ENCODE measurements at places on chromosomes 11 and 22.

GRCh38 chr22:40156001-40156516 is 21.7 kb upstream of the TNRC6B start:
- DNase-seq = no peak

DNA sequence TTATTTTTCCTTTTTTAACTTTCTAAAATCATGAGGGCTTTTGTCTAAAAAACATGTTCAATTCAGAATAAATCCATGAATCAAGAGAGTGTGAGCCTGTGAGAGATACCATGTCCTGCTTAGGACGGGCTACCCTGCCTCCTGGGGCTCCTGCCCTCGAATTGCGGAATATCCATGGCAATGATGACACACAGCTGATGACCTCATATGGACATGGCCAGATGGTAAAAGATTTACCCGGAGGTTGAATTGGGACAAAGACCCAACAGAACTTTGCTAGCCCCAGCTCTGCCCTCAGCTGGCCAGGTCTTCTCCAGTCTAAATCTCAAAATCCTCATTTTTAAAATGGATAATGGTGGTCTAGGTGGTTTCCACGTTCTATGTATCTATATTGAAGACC is 538.1 kb upstream of the API5 start:
- DNase-seq = no peak

- DNase-seq = no peak
These were observed 76.0 kb downstream of the UBASH3B start for GRCh38 chr11:122731500-122731913.

DNA sequence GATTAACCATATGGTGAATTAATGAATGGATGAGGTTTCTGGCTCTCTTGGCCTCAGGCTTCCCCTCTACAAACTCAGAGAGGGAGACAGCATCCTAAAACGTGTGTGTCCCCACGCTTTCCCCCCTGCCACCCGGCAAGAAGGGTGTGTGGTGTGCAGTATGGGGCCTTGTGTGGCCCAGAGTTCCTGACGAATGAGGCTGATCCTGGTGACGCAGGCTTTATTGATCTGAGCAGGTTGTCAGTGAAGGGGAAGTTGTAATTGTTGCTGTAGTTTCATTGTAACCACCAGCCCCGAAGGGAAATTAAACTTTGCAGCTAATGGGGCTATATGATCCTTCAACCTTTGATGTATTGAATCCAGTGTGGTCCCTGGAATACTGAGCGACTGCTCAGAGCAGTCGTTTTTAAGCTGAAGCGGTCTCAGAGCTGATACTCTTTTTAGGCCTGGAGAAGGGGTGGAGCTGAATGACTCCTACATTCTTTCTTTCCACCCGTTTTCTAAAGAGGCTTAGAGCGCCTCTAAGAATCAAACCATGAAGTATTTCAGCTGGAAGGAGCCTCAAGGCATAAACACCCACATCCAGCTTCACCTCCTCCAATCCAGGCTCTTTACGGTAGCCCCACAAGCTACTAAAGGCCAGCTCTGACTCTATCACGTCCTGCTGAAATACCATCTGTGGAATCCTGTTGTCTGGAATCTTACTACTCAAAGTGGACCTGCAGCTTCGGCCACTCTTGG is 284.7 kb downstream of the MIAT start:
- DNase-seq = no peak

DNA sequence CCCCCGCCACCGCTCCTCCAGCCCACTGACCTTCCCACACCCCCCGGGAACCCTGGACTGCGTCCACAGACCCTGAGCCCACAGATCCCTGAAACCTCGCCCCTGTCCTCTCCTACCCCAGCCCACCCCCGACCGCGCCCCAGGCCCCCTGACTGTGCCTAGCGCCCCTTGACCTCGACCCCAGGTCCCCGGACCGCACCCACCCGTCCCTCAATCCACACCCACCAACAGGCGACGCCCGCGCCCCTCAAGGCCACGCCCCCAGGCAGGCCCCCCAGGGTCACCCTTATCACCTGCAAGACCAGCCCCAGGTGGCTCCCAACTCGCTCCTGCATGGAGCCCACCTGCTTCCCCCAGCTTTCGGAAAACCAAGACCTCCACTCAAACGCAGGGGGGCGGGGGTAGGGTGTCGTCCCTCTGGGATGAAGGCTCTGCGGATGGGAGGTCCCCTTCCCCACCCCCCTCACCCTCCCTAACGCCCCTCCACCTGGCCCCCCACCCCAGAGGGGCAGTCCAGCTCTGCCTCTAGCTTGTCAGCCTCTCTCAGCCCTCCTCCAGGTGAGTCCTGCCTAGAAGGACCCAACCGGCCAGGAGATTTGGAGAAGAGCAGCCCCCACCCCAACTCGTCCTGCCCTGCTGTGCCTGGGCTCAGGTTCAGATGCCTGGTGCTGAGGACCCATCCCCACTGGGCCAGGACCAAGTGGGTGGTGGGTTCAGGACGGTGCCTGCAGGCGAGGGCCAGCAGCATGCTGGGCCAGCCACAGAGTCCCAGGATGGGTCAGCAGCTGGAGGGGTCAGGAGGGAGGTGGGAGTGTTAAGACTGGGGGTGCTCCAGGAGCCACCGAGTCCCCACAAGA is 3.1 kb upstream of the IL17REL start:
- DNase-seq = no peak

Data from omental fat pad (tissue), 4 donors.